CD4-positive, alpha-beta T cell treated with Interferon alpha-2 for 1 hour (primary cell): ENCODE measurements at places on chromosomes 6 and 20.

GRCh38 chr20:3559637-3560036, 88.8 kb downstream of the ATRN start:
- DNase-seq, result no peak

DNA sequence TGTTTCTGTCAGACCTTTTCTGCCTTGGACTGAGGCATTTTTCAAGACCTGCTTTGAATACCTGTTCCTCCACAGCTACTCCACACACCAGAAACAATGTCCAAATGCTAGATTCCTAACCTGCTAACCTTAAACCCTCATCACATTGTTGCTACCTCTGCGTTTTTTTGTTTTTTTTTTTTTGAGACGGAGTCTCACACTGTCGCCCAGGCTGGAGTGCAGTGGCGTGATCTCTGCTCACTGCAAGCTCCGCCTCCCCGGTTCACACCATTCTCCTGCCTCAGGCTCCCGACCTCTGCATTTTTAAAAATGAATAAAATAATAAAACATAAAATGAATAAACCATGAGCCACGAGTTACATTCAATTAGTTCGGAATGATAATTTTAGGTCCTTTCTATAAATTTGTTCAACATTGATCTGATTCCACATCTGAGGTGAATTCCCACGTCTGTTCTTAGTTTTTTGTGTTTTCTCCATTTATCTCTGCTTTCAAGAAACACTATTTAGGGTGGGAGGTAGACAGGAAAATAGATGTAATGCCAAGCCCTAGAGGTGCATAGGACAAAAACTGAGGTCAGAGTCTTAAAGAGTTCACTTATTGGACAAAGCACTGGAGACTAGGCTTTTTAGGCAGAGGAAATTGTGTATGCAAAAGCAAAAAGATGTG, 1.3 kb downstream of the C6orf89 start:
- DNase-seq, result no peak

GRCh38 chr20:34033903-34034302, 40.2 kb downstream of the RALY start:
- DNase-seq, result no peak

DNA sequence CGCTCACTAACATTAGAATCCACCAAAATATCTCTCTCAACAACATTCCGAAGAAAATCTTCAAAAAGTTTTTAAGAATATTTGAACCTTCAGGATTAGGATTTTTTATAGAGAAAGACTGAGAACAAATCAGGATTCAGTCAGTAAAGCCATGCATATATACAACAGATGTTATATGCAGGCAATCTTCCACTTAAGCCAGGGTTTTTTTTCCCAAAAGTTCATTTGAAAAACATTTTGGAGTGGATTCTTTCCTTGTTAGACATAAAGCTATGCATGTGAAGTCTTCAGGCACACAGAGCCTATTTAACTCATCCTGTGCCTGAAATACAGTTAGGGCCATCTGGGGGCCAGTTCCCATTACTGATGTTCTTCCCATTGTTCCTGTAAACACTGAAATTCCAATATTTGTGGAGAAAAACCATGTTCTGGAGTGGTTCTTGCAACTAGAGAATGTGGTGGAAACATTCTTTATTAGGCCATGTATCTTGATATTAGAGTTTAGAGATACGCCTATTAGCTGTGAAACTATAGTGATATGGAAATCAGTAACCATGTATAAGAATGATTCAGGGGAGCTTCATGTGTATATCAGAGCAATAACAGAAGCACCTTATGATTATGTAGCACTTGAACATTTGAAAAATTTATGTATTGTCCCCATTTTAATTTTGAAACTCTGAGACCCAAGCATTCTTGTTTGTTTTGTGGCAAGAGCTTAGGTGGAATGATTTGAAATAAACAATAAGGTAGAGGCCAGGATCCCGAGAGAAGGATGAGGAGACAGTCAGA, 61.7 kb downstream of the PLEKHG1 start:
- DNase-seq, result no peak

DNA sequence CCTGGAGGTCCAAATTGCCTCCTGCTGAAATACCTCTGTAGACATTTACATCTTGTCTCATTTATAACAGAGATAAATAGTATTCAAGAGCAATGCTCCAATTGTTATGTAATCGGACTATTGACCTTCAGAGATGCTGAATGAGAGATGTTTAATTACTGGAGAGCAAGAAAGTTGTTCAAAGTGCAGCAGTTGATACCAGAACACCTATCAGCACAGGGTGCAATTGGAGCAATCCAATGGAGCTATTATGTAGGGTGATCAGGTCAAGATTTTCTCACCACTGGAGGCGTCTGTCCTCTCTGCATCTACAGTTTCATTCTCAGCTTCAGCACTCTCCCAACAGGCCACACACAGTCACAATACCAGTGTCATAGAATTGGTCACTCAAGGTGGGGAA, 19.5 kb upstream of the TMX4 start:
- no peak for DNase-seq

- no peak for DNase-seq
Observed at GRCh38 chr20:38266426-38266825, 5.9 kb upstream of the KIAA1755 start.

- DNase-seq, result no peak
Observed at GRCh38 chr20:39206899-39207564, 244.9 kb downstream of the DHX35 start.

DNA sequence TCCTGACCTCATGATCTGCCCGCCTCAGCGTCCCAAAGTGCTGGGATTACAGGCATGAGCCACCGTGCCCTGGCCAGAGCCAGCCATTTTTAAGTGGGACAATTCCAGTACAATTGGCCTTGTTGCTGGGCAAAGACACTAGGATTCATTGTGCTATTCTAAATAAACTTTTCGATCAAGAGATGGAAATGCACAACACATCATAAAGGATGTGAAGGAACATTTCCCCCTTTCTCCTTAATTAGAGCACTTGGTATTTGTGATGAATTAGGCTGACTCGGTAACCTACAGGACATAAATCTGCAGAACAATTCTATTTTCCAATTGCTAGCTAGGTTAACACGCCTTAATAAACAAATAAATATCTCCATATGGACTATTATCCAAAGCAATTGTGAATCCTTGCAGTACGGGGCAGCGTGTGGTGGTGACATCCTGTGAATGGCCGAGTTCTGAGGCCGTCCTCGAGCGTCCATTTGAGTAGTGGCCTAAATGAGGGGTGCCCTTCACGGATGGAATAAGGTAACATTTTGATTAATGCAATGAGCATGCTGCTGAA, 406.2 kb upstream of the AGPAT4 start:
- DNase-seq, result no peak

GRCh38 chr20:24766143-24766527, 182.9 kb upstream of the CST7 start:
- no peak for DNase-seq

- DNase-seq, result no peak
Observed at GRCh38 chr6:2103765-2104523, 141.5 kb downstream of the GMDS start.

DNA sequence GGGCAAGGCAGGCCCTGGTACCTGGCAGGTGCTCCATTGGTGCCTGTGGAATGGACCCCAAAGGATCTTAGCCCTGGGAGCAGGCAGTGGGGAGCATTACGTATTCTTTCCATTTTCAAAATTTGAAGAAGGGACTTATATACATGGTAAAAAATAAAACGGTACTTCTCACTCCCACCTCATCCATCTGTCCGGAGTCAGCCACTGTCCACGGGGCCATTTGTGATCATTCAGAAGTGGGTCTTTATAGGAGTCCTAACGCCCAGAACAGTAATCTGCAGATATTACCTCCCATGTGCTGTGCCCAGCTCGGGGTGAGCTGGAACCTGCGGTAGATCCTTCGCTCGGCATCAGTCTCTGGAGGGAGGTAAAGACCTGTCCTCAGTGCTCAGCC, 110.4 kb downstream of the SYCP2 start:
- no peak for DNase-seq
